ENCODE measurements at places on chromosomes 5 and 9.

DNA sequence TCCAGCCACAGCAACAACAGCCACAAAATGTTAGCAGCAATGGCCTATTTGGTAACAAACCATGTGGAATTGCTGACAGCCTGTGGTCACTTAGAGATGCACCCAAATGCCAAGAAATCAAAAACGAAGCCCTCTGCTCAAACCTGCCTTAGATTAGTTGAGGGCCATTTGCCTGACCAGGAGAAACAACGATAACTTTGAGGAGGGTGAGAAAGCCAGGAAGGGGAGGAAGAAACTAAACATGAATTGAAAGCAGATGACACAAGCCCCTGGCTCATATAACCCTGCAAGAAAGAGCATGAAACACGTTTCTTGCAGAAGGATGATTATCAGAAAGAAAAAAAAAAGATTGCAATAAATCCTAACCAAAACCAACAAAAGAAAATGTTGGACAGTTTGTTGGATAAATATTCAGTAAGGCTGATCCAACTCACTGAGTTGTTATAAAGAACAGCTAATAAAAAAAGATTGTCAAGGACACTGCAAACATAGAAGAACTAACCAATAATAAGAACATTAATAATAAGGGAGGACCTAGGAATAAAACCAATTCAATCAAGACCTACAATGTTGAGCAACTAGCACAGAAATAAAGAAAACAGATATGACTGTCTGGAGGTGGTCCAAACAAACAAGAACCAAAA is 140.5 kb upstream of the SLC30A5 start:
- no peak for DNase-seq

GRCh38 chr9:95465115-95465514 is 51.7 kb downstream of the PTCH1 start:
- no peak for DNase-seq

- DNase-seq = no peak
These were observed 105.3 kb upstream of the FCN2 start for GRCh38 chr9:134775081-134775951.

DNA sequence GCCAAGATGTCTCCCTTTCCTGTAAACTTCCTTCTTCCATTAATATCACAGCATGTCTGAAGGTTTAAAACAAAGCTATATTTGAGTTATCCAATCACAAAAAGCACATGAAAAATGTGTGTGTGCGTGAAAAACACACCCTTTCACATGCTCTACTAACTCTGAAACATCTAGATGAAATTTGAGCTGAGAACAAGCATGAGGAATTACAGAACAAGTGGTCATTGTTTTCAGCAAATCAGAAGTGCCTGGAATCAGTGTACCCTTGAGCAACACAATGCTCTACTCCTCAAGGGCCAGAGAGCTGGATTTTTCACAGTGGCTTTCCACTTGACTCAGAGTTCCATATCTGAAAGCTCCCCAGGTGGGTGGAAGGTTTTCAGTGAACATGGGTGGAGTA is 255.9 kb downstream of the PSAT1 start:
- no peak for DNase-seq

- no peak for DNase-seq
These were observed 30.4 kb upstream of the B4GALT1 start for GRCh38 chr9:33197279-33198152.

GRCh38 chr9:68427216-68427977 is 71.0 kb downstream of the PGM5 start:
- DNase-seq = no peak

- no peak for DNase-seq
These were observed 254.6 kb downstream of the ASTN2 start for GRCh38 chr9:117160254-117160653.

- no peak for DNase-seq
These were observed 42.5 kb upstream of the CFAP157 start for GRCh38 chr9:127664324-127664677.

GRCh38 chr9:37952731-37953130 is 48.8 kb upstream of the SLC25A51 start:
- no peak for DNase-seq

- DNase-seq = no peak
These were observed 10.4 kb downstream of the MARCHF3 start for GRCh38 chr5:127019928-127020327.

DNA sequence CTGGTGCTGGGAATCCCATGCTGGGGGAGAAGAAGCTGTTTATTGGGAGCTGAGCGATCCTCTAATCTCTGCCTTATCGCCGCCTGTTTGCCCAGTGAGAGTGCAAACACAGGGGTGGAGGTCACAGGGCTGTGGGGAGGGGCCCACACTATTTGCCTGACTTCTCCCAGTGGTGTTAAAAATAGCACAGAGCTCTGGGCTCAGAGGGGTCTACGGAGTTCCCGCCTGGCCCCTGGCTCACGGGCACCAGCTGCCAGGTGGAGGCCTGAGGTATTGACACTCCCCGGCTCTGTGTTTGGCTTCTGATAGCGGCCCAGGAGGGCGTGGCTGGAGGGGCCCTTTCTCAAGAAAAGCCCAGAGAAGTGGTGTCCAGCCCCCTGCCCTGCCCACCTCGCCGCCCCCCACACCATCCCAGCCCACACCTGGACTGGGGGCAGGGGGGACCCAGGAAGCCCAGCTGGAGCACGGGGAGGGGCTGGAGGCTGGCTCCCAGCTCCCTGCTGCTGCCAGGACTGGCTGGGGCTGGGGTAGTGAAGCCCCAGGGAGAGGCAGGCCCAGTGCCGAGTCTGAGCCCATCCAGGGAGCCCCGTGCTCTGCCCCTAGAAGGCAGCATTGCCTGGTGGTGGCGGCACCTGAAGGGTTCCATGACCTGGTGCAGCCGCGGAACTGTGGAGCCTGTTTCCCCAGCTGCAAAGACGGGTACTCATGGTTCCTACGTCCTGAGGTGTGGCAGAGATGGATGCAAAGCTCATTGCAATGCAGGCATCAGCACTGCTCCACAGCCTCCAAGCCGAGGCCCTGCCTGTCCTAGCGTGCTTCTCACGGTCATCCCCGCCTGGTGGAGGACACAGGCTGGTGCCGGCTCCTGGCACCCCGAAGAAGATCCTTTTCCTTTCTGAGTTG is 35.7 kb upstream of the EGFL7 start:
- DNase-seq = no peak

GRCh38 chr5:20556115-20556763 is 568.2 kb upstream of the CDH18 start:
- no peak for DNase-seq

GRCh38 chr5:125326150-125326510 is 579.7 kb upstream of the ZNF608 start:
- no peak for DNase-seq

GRCh38 chr5:69148981-69149675 is 17.8 kb upstream of the CCNB1 start:
- no peak for DNase-seq

DNA sequence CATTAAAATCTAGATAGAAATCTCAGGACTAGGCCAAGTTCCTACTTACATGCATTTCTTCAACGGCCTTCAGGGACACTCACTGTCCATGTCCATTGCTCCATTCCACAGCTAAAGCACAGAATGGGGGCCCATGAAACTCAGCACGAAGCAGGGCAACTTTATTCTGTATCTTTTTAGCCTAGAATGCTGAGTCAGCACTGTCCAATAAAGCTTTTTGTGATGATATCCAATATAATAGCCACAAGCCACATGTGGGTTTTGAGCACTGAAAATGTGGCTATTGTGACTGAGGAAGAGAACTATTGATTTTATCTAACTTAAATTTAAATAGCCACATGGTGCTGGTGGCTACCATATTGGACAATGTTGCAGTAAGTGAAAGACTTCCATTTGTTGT is 21.6 kb downstream of the OTP start:
- DNase-seq = no peak

- no peak for DNase-seq
These were observed 98.9 kb downstream of the CFAP95 start for GRCh38 chr9:69919461-69920061.

DNA sequence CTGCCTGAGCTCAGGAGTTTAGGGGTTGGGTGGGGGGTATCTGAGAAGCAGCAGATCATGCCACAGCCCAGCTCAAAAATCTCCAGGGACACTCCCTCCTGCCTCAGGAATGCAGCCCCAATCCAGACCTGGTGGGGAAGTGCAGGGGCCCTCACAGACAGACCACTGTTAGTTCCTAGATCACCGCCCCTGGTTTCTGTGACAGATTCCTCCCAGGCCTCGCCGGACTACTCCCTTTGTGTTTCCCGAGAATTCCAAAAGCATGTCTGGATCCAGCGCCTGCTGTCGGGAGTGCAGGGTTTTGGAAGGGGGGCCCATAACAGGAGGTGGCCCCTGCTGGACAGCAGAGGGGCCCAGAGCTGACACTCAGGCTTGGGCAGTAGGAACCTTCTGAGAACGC is 74.5 kb downstream of the CTSL start:
- no peak for DNase-seq

- DNase-seq = no peak
These were observed 35.3 kb upstream of the SMARCA2 start for GRCh38 chr9:1979741-1980367.

- no peak for DNase-seq
These were observed 115.3 kb upstream of the CDKN2B start for GRCh38 chr9:22124263-22125011.

DNA sequence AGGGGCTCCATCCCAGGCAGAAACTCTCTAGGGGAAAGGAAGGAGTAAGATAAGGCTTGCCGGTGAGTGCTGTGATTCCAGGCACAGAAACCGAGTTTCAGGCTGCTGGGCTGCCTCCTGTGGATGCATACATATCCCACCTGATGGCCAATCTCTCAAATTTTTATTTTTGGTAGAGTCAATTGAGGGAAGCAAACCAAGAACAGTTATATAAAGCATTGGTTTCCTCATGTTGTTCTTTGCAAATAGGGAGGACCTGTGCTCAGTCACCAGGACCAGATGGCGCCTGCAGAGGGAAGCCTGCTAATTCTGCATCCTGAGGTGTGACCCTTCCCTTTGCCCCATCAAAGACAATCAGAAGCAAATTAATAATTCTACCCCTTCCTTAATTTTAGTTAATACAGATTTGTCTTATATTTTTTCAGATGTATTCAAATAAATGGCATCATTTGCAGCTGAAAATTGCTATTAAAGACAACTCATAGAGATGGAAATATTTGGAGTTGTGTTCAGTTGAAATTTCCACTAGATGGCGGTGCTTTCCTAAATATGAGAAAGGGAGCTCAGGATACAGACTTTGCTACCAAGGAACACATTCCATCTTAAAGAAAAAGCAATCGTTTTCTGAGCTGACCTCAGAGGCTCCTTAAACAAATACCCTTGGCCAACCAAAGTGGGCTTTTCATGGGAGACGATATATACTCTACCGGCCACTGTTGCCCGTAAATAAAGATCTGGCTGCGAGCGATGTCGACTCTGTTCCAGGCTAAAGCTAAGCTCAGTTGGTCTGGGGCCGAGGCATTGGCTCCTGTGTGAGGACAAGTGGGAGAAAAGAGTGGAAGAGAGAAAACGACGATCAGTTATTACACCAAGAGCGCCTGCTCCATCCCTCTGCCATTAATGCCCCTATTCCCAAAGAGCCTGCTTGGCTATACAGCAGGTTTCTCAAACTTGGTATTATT is 225.7 kb upstream of the KLF9 start:
- no peak for DNase-seq

DNA sequence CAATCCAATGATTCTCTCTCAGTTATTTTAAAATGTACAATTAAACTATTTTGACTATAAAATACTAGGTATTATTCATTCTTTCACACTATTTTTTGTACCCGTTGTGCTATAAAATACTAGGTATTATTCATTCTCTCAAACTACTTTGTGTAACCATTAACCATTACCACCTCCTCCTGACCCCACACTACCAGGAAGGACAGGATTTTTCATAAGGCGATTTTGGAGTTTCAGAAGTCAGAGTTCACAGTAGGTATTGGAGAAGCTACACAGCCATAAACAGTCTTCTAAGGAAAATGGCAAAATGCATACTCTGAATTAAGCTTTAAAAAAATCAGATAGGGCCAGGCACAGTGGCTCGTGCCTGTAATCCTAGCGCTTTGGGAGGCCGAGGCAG is 35.1 kb upstream of the TMEM252 start:
- no peak for DNase-seq

DNA sequence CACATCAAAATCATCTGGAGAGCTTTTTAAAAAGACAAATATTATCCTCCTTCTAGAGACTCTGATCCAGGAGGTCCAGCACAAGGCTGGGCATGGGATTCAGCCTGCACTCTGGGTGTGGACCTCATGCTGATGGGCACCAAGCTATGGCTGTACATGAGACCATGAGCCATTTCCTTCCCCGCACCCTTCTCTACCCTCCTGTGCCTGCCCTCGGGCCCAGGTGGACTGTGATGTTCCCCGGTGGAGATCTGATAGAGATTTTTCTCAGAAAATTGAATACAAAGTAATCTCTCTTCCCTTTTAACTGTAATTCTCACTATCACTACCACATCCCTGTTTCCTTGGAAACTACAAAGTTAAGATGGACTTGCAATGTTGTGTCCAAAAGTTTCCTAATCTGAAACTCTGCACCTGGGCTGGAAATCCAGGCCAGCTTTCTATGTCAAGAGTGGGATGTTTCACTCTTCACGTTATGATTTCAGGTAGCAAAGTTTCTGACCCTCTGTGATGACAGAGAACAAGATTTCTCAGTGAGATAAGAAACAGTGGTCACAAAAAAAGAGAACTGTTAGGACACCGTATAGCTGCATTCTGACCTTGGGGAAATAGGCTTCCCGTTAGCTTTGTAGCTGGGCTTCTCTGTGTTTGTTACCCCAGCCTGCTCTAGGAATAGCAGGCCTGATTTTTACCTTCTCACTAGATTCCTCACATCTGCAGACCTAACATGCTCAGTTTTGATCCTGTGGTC is 11.5 kb downstream of the SFXN1 start:
- DNase-seq = no peak

DNA sequence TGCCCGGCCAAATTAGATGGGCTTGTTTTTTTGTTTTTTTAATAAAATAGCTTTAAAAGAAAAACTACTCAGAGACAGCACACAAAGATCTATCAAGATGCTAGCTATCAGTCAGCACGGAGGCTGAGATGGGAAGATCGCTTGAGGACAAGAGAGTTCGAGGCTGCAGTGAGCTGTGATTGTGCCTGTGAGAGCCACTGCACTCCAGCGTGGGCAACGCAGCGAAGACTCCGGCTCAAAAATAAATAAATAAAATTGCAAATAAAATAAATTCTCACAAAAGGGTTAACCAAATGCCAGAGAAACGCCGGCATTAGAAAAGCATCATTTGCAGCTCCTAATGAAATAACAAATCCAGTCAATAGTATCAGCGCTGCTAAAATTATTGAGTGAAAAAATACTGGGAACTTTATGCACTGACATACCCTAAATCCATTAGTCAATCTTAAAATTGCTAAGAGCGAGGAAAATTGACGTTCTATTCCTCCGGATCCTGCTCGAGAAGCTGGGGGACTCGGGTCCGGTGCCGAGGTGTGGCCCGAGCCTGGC is 681 bp downstream of the CPLANE1 start:
- no peak for DNase-seq
